GM10248 (cell line): ENCODE measurements at places on chromosomes 4 and X.

DNA sequence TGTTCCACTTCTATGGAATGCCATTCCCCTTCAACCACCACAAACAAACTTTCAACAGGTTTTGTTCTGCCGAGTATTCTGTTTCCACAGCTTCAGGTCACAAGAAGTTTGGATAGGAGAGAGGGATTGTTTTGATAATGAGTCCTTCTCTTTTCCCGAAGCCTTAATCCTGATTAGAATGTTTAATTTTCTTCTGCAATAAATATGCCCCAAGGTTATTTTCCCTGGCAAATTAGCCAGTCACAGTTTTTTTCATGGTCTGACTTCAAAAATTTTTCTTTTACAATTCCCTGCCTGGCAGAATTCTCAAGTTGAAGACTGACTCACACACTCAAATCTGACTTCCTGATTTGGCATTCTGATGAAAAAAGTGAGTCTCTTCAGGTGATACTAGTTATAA, 33.1 kb upstream of the EDNRA start:
- no peak for DNase-seq

GRCh38 chr4:6301051-6301731, 31.5 kb downstream of the WFS1 start:
- DNase-seq = no peak

GRCh38 chr4:184409911-184410692, 64.2 kb downstream of the IRF2 start:
- peak; percentile 43 for DNase-seq

- DNase-seq = peak; percentile 73
Observed at GRCh38 chr4:139030614-139031235, 15.1 kb downstream of the NOCT start.

DNA sequence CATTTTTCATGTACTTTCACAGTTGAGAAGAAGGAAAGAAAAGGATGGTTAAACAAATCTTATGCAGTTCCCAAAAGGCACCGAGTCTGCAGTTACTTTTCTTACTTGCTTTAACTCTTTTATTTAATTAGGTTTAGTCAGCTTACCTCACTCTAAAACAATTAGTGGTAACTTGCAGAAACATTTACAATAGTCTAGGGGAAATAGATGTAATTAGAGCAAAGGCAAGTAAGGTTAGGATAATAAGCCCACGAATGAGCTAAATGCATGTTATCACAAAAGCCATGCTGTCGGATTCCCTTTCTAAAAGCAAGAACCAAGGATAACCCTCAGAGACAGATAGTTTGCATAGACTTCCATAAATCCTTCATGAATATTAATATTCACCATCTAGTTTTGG, 82.0 kb upstream of the VCX2 start:
- DNase-seq = no peak

DNA sequence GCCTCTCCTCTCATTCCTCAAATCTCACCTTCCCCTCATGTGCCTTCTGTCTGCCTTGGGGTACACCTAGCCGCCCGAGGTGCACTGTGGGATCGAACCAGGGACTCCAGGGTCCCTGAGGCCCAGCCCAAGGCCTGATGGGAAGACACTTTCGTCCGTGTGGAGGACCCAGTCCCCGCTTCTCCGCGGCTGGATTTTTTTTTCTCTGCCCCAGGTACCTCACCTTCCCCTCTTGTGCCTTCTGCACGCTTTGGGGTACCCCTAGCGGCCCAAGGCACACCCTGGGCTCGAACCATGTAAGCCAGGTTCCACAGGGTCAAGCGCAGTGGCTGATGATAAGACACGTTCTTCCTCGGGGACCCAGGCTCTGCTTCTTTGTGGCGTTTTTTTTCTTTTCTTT, 530.7 kb downstream of the CWH43 start:
- DNase-seq = no peak

- no peak for DNase-seq
Observed at GRCh38 chr4:1538096-1538410, 131.8 kb upstream of the NKX1-1 start.

DNA sequence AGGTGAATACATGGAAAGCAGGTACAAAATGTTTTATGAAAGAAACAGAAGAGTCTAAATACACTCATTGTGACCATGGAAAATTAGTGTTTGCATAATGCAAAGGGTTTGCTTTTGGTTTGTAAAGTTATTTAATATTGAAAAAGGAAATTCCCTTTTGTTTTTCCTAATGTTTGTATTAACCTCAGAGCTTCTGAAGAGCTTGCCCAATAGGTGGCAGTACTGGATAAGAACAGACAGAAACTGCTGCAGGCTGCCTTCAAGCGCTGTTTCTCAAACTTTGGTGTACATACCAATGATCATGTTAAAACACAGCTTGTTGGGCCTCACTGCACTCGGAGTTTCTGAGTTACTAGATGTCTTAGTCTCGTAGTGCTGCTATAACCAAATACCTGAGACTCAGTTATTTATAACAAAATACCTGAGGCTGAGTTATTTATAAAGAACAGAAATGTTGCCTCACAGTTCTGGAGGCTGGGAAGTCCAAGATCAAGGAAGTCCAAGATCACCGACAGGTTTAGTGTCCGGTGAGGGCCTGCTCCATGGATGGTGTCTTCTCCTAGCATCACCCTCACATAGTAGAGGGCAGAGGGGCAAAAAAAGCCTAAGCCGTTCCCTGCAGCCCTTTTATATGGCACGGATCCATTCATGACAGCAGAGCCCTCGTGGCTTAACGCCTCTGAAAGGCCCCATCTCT, 54.2 kb downstream of the SUPT20HL2 start:
- DNase-seq = peak; percentile 51

GRCh38 chrX:106862972-106863688, 40.0 kb downstream of the RIPPLY1 start:
- DNase-seq = peak; percentile 25

- no peak for DNase-seq
Observed at GRCh38 chrX:103437147-103437873, 61.0 kb downstream of the BEX3 start.

DNA sequence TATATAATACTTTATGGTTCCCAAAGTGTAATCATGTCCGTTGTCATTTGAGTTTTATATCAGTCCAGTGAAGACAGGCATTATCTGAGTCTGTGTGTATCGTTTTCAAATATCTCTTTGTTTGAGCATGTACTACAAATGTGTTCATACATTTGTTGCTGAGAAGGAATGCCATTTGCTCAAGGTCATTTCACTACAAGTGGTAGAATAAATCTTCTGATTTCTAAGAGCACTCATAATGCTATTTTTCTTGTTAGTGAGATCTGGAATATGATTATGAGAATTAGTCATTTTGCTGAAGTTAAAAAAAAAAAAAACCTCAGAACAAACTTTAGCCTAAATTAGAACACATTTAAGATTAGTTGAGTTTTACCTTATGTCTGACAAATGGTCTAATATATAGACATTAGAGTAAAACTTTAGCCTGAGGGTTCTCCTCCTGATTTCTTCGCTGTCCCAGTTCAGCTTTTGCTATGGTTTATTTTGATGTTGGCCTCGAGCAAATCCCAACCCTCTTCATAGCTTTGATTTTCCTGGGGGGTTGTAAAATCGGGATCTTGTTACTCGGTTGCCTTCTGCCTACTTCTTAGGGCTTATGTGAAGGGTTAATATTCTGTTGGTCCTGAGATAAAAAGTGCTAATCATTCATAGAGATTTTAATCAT, 87.1 kb downstream of the TMEM131L start:
- no peak for DNase-seq

DNA sequence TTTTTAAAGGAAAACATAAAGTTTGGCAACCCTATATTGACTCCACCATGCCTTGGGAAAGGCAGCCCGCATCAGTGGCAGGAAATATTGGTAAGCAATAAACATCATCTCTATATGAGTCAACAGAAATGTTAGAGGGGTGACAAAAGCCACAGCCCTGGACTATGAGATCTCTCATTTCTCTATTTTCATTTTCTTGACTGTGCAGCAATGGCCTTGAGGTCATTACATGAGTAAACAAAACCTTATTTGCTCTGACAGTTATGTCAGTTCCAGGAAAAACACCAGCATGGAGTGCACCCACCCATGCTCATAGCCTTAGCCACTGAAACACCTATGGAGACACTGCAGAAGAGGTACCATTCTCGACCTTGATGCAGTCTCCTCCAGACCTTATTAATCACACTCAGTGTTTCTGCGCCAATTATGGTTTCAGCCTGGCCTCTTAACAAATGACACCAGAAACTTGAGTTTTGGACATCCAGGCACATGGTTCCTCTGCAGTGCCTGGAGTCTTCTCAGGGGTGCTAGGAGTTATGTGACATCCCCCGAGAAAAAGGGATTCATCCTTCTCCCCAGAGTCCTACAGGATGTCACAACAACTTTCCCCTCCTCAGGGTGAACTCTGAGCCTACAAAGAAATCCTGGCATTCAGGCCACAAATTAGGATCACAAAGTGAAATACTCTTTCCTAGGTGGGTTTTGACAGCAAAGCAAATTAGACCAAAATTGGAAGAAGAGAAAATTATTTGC, 16.0 kb upstream of the HPGD start:
- peak; percentile 37 for DNase-seq

- DNase-seq = no peak
Observed at GRCh38 chrX:111483135-111483534, 28.3 kb upstream of the SERTM2 start.

DNA sequence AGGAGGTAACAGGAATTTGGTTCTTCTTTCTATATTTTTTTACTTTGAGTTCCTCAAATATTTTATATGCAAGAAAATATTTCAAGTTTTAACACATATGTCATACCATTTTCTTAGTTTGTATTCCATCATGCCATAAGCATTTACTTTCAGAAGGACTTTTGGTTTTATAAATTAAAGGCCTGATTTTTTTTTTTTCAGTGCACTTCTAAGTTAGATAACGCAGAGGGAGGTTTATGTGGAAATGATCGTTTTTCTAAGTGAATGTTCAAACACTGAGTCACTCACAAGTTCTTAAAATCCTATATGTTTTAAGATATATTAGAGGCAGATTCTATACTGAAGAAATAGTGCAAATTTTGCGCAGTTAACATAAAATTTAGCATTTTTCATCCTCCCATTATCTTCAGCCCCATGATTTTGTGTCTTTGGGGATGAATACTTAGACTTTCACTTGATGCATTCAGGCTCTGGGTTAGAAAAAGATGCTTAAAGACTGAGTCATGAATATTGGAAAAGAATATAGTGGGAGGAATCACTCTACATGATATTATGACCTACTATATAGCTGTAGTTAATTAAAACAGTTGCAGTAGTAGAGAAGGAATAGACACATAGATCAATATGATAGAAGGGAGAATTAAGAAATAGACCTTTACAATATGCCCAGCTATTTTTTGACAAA, 54.9 kb downstream of the COL4A5 start:
- DNase-seq = no peak

DNA sequence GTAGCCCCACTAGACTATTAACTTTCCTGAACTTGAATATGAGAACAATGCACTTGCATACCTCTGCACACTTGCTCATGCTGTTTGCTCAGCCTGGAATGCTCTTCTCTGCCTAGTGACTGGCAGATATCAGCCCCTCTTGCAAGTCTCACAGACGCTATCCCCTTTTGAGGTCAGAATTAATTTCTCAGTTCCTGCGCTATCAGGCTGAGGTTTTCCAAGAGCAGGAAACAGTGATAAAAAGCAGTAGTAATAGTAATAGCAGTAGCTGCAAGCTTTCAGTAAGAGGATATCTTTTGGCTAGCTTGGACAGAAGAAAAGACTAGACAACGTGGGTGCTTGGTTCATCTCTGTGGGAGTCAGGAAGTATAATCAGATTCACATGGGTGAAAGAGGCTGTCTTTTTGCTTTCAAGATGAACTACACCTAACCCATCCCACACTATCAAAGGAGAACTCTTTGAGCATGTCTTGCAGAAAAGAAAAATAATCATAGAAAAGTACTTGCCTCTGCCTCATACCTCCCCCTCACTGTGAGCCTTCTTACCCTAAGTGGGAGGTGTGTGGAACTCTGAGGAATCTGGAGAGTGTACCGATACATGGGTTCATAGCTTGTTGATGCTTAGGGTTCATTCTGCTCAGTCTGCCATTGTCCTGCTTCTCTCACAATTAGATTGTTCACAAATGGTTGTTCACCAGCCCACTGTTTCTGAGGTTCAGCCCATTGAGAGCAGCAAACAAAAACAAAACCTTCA, 11.3 kb upstream of the DRP2 start:
- DNase-seq = no peak

DNA sequence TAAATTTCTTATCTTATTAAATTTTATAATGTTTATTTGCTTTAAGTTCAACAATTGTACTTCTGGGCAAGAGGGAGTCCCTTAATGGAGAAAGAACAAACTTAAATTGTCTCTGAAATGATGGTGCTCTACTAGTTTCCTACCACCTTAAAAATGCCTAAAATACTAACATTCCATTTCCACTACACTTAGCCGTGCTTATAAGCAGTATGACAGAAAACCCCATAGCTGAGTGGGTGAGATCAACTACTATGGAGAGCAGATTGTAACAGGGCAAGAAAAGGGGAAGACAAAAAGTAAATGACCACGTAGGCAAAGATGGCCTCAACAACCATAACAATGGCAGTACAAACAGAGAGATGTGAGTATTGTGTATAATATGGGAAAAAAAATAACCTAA, 35.0 kb downstream of the RFC1 start:
- DNase-seq = no peak

DNA sequence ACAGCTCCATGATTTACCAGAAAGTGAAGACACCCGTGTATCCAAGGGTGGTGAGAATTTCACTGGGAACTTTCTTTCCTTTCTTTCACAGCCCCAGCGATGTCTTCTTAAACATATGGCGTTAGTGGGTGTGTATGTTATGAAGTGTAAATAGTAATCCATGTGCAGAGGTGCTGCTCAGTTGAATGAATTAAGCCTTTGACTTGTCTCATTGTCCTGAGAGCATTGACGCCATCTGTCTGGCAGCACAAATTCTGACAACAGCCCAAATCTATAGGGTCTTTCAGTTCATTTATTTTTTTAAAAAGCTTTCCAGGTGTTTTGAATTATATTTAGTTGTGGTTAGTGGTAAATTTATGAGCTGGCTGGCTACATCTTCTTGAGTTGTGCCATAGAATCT, 69.4 kb downstream of the CLCN5 start:
- DNase-seq = no peak

DNA sequence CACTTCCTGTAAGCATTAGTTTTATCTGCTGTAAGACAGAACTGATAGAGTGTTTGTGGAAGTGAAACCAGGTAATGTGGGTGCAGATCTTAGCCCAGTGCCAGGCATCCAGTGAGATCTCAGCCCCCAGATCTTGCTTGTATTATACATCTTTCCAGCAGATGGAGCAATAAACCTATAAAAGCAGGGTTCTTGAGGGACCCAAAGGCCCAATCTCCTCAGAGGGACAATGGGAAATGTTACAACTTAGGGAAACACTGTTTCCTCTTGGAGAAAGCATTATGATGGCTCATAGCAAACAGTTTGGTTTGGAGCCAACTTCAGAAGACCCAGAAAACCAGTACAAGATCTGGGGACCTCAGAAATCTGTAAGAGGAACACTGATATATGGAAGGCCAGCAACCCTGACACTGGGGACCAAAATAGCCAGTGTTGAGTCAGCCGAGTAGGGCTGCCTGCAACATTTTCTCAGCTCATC, 206.3 kb downstream of the SLC7A11 start:
- DNase-seq = peak; percentile 56

DNA sequence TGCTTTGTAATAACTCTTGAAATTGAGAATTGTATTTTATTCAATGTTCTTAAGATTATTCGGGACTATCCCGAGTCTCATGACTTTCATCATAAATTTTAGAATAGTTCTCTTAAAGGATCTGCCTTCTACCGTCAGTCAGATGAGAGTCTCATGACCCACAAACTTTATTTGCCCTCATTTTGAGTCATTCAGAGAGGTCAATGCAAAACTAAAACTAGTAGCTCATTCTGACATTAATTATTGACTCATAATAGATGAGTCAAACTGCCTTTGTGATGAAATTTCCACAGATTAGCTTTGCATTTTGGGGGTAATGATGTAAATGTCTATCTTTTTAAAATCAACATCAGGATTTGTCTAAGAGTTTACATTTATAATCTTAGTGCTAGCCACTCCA, 1527.3 kb downstream of the TECRL start:
- no peak for DNase-seq
